Fibroblast of upper back skin (primary cell): ENCODE measurements at places on chromosomes 1 and 21.

DNA sequence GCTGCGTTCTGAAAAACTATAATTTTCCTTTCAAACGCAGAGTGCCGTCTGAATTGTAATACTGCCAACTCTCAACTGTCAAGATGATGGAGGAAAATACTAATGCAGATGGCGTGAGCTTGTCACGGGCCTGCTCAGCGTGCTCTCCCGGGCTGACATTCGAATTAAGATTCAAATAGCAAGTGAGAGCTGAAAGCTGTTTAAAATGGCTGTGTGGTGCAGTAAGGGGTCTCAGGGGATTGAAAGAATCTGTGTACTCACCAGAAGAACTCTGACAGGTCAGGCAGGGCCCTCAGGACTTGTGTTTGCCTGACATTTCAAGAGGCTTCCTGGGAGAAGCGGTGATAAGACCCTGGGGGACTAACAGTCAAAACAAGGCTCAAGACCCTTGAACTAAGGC is 33.1 kb downstream of the ZMYND12 start:
- peak; percentile 74 for DNase-seq

GRCh38 chr1:97778718-97779117 is 142.1 kb downstream of the DPYD start:
- peak; percentile 32 for DNase-seq

- no peak for DNase-seq
Observed at GRCh38 chr1:229643996-229644745, 18.1 kb downstream of the URB2 start.

DNA sequence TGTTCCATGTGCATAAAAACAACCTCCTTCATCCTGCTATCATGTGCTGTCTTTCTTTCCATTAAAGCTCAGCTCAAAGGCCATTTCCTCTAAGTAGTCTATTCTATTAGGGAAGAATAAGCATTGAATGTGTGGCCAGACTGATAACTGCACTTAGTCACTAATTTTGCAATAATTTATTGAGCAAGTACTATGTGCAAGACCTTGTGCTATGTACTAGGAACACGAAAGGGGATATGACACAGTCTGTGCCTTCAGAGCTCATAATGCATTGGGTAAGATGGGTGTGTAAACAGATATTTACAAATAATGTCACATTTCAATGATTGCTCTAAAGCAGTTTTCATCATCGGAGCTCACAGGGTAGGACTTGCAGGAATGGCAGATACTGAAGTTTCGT is 54.2 kb downstream of the NMNAT2 start:
- DNase-seq, result no peak

- DNase-seq, result no peak
Observed at GRCh38 chr1:4346131-4346530, 308.3 kb upstream of the AJAP1 start.

GRCh38 chr1:183685112-183685713 is 32.1 kb upstream of the APOBEC4 start:
- DNase-seq, result peak; percentile 56

GRCh38 chr1:27430903-27431600 is 38.6 kb downstream of the GPR3 start:
- peak; percentile 38 for DNase-seq

DNA sequence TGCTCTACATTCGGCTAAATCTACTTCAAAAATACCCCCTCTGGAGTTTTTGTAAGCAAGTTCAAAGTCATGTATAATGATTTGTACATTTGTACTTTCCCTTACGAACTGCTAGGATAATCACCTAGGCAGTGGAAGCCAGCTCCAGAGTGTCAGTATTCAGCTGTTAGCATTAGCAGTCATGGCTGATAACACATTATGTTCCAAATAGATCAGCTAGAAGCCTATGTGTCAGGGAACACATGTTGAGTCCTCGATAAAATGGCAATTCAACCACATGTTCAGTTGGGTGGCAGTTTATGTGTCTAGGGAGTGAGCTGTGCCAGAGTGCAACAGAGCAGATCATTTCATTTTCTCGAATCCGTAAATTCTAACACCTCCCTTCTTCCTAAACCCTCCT is 65.8 kb upstream of the KRTAP11-1 start:
- DNase-seq, result no peak

- no peak for DNase-seq
Observed at GRCh38 chr1:25222606-25223005, 9.7 kb downstream of the SYF2 start.

GRCh38 chr21:19237608-19238007 is 834.0 kb upstream of the TMPRSS15 start:
- DNase-seq, result no peak

- DNase-seq, result peak; percentile 19
Observed at GRCh38 chr1:26239936-26240335, 5.9 kb downstream of the CEP85 start.

DNA sequence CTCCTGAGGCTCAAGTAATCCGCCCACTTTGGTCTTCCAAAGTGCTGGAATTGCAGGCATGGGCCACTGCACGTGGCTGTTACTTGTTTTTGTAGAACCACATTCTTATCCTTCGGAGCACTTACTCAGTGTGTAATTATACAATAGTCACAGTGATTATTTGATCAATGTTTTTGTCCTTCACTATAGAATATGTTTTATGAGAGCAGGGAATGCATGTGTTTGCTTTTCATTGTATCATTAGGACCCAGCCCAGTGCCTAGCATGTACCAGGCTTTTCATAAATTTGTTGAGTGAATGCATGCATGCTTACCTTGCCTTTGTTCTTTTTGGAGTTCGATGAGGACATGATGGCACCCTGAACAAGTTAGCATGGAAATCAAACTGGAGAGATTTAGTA is 5.8 kb downstream of the SZT2 start:
- DNase-seq, result no peak

GRCh38 chr1:184641894-184642293 is 112.8 kb downstream of the EDEM3 start:
- DNase-seq, result no peak
